ENCODE measurements at places on chromosomes 5 and 9.

- DNase-seq: no peak
These were observed 45.4 kb downstream of the RAB14 start for GRCh38 chr9:121156263-121156731.

- no peak for DNase-seq
These were observed 43.4 kb upstream of the FUBP3 start for GRCh38 chr9:130535818-130536521.

DNA sequence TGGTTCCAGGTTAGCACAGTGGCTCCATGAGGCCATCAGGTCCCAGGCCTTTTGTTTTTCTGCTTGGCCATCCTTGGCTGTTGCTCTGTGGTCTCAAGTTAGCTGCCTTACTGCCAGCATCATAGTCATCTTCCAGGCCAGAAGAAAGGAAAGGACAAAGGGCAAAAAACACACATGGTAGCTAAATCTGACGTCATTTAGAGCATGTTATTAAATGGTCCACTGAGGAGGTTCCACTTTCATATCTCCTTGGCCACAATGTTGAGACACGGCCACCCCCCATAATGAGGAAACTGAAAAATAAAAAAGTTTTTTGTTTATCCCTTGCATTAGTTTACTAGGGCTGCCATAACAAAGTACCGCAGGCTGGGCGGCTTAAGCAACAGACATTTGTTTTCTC lies 106.4 kb upstream of the NIPBL start:
- no peak for DNase-seq

DNA sequence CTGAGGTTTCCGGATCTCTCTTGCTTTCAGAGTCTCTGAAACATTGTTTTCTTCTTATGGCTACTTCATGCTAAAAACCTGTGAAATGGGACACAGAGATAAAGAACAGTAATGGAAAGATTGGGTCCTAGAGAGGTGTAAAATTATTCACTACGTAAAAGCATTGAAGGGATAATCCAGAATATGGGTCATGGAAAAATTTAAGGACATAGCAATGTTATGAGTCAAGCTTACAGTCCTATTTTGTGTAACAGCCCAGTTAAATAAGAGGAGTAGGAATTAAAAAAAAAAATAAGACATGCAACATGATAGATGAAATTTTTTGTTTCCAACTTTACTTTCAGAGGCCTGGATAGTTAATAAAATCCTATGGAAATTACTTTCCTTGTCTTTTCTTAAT lies 61.9 kb upstream of the ELL2 start:
- no peak for DNase-seq

DNA sequence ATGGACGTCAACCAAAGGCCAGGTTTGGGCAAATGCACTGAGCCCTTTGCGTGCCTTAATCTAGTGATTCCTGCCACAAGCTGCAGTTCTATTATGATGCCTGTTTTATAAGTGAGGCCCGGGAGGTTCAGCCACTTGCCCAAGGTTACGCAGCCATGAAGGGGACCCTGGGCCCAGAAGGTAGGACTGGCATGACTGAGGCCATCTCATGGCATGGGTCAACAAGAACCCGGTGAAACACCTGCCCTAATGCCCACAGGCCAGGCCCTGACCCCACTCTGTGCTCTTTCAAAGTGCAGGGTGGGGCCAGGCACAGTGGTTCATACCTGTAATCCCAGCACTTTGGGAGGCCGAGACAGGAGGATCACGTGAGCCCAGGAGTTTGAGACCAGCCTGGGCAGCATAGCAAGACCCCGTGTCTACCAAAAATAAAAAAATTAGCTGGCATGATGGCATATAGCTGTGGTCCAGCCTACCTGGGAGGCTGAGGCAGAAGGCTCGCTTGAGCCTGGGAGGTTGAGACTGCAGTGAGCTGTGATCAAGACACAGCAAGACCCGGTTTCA lies 8.6 kb downstream of the NINJ1 start:
- no peak for DNase-seq

DNA sequence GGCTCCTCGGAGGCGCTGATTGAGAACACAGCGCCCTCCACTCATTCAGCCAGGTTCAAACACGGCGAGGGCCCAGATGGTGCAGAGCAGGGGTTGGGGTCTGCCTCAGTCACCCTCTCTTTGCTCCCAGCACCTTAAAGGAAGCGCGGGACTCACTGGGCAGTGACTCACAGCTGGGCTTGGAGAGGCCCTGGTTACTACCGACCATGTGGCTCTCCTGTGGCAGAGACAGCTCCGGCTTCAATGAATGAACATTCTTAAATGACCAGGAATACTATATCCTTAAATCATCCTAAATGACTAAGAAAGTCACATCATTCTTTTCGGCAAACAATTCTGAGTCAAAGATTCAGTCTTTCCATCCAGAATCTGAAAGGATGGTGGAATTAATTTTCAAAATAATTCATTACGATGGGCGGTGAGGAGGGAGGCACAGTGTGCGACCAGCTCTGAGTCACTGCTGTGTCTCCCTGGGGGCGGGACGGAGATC lies 1.6 kb upstream of the INPP5E start:
- DNase-seq: no peak

DNA sequence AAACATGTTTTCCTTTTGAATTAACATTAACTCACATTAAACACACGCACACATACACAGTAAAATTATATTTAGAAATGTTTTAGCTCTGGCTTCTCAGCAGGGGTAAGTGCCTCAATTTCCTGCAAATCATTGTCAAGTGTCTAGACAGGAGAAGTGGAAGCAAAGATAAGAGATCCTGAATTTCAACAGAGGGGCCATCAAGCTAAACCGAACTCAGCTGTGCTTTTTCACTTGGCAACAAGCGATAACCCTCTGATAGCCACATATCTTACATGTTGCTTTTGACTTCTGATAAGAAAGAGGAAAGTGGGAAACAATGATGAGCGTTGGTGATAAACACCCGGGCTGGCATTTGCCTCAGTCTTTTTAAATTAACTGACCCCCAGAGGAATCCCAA lies 79.7 kb upstream of the SPDL1 start:
- no peak for DNase-seq

- DNase-seq: no peak
These were observed 5.9 kb downstream of the DELE1 start for GRCh38 chr5:141929398-141930058.

- DNase-seq: no peak
These were observed 169.7 kb downstream of the CDH10 start for GRCh38 chr5:24475101-24475500.

- no peak for DNase-seq
These were observed 55.7 kb downstream of the ARL15 start for GRCh38 chr5:54254482-54255198.

GRCh38 chr5:56838409-56839039 lies 23.2 kb downstream of the MAP3K1 start:
- DNase-seq: no peak

GRCh38 chr9:130325921-130326320 lies 60.4 kb downstream of the HMCN2 start:
- no peak for DNase-seq

GRCh38 chr5:169667896-169668674 lies 31.0 kb downstream of the DOCK2 start:
- no peak for DNase-seq

DNA sequence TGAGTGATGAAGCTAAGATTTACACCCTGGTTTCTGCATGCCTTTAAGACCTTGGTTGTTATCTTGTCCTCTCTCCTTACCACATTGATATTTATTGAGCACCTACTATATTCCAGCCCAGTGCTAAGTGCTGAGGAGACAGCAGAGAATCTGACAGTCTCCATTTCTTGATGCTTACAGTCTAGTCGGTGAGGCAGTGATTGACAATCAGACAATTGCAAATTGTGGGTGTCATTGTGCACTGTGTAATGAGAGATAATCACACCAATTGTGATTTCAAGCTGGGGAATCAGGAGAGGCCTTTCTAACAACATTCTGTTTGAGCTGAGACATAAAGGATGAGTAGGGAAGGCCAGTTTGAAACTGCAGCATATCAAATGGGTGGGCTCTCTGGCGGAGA lies 41.7 kb upstream of the PPARGC1B start:
- DNase-seq: no peak

GRCh38 chr9:136578915-136579649 lies 33.2 kb upstream of the NOTCH1 start:
- no peak for DNase-seq

DNA sequence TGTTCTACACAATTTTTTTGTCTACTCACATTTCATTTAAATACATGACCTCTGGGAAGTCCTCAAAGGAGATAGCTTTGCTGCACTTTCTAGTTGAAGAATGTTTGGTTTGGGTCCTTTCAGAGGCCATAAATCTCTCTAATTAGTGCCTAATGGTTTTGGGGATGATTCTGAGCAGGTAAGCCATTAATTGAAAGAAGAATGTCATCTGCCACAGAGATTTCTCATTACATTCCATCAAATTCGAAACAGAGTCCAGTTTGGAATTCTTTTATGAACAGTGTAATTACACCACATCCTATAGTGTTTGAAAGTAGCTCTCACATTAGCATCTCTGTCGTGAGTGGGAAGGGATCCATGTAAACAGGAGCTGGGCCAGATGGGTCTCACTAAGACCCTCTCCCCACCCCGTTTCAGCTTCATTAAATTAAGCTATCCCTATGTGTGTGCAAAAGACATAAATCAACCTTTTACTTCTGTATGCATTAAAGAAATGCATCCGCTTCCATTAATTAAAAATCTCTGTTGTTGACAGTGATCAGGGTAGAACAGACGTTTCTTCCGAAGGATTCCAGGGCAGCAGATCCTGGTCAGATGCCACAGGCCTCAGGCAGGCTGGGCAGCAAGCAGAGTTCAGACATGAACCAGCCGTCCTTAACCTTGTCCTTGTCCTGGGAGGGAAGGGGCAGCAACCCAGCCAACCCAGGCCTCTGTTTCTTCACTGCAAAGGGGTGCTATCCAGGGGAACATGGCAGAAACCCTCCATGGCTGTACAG lies 99.8 kb upstream of the MAP1B start:
- DNase-seq: no peak

- peak; percentile 75 for DNase-seq
These were observed 54.8 kb downstream of the CAMK4 start for GRCh38 chr5:111278858-111279504.

DNA sequence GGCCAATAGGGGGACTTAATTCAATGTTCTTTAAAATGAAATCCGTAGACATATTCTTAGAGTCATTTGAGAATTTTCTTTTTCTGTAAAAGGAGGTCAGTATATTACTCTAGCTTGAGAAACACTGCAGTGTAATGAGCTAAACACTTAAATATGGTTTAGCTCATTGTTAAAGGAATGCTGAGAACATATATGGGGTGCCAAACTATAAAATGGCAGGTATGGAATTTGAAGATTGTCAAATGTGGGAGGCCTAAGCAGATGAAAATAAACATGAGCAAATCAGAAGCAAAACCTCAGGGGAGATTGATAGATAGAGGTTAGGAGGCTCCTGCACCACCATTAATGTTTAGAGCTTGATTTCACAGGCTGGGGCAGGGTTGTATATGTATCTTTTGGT lies 57.9 kb downstream of the STX17 start:
- DNase-seq: no peak

- no peak for DNase-seq
These were observed 11.2 kb upstream of the CFAP95 start for GRCh38 chr9:69809304-69809863.

- DNase-seq: no peak
These were observed 9.7 kb upstream of the RXRA start for GRCh38 chr9:134316449-134317160.

- DNase-seq: no peak
These were observed 442.5 kb upstream of the KLF4 start for GRCh38 chr9:107932046-107932445.

GRCh38 chr9:122036988-122037387 lies 56.1 kb downstream of the TTLL11 start:
- no peak for DNase-seq

GRCh38 chr9:127045148-127045547 lies 77.3 kb downstream of the ANGPTL2 start:
- no peak for DNase-seq

- DNase-seq: no peak
These were observed 2.3 kb upstream of the ST8SIA4 start for GRCh38 chr5:100905259-100905914.

GRCh38 chr9:18768951-18769622 lies 263.9 kb downstream of the SAXO1 start:
- no peak for DNase-seq

DNA sequence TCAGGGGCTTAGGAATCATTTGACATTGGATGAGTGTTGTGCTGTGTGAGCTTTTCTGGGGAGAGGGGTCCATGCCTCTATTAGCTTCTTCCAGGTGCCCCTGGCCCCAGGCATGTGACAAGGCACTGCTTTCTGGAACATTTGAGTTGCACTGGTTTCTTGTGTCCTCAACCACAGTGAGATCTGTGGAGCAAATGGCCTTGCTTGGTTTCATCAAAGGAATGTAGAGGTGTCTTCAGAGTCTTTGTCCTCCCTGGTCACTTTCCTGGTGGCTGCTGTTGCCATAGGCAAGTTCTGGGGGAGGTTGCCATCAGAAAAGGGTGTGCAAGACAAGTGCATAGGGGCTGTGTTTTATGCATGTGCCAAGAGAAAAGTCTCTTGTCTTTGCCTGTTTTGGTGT lies 157.5 kb downstream of the MACROH2A1 start:
- DNase-seq: no peak
